ENCODE measurements at places on chromosomes 4 and X.

- no peak for DNase-seq
Measured at GRCh38 chrX:132292793-132293192, 73.5 kb upstream of the RAP2C start.

- DNase-seq = no peak
Measured at GRCh38 chr4:122602277-122603142, 18.4 kb downstream of the IL21 start.

DNA sequence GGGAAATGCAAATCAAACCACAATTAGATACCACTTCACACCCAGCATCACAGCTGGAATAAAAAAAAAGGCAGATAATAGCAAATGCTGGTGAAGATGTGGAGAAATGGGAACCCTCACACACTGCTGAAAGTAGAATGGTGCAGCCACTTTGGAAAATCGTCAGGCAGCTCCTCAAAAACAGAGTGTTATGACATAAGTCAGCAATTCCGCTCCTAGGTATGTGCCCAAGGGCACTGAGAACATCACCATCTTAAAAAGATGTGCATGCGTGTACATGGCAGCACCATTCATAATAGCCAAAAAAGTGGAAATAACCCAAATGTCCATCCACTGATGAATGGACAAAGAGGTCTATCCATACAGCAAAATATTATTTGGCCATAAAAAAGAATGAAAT is 28.0 kb downstream of the HMX1 start:
- DNase-seq = no peak

DNA sequence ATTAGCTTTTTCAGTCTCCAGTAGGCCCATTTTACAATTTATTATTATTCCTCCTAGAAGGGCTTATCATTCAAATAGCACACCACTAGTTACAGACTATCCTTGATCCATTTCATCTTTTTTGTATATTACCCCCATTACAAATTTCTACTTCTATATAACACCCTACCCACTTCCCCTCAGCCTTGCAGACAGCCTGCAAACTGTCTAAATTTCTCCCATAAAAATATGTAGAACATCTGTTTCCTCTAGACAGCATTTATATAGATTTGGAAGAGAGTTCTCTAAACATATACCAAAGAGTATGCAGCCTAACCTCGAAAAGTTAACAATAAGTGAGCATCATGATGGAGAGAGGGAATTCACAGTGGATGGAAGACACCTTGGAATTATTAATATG is 30.8 kb downstream of the COMMD8 start:
- no peak for DNase-seq

GRCh38 chr4:25663781-25664180 is 8.1 kb downstream of the SLC34A2 start:
- DNase-seq = no peak

GRCh38 chrX:567891-568290 is 62.7 kb upstream of the SHOX start:
- no peak for DNase-seq

- no peak for DNase-seq
Measured at GRCh38 chr4:181971411-181971810, 271.8 kb upstream of the TENM3 start.

DNA sequence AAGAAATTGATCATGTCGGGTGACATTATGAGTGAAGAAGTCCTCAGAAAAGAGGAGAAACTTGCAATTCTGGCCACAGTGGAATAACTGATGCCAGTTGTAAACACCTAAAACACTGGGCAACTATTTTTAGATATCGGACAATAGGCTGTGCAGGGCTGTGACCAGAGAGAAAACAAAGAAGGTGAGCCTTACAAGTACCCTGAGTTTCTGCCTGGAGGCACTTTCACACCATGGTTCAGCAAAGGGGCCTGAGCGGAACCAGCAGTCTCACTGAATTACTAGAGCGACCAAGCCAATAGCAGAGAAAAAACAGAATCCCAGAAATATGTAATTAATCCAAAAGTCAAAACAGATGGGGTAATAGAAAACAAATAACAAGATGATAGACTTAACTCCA is 11.2 kb downstream of the IRAK1 start:
- DNase-seq = no peak

- no peak for DNase-seq
Measured at GRCh38 chr4:141630854-141631253, 5.5 kb upstream of the IL15 start.
